ENCODE measurements at places on chromosomes 16 and 17.

DNA sequence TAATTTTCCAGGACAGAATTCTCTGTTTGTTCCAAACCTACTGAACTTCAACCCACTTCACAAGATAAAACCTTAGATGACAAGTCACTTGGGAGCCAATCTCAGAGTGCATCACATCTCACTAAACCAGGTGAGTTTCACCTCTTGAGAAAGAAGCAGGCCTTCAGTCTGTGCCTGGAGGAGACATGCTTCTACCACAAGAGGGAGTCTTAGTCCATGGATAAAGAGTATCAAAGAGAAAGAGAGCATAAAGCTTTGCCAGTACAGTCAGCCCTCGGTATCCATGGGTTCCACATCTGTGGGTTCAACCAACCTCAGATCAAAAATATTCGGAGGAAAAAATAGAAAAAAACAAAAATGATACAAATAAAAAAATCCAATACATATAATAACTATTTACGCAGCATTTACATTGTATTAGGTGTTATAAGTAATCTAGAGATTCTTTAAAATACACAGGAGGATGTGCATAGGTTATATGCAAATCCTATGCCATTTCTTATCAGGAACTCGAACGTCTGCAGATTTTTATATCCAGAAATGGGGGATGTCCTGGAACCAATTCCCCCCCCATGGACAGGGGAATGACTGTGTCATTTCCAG lies 37.7 kb downstream of the DUSP14 start:
- DNase-seq: no peak

DNA sequence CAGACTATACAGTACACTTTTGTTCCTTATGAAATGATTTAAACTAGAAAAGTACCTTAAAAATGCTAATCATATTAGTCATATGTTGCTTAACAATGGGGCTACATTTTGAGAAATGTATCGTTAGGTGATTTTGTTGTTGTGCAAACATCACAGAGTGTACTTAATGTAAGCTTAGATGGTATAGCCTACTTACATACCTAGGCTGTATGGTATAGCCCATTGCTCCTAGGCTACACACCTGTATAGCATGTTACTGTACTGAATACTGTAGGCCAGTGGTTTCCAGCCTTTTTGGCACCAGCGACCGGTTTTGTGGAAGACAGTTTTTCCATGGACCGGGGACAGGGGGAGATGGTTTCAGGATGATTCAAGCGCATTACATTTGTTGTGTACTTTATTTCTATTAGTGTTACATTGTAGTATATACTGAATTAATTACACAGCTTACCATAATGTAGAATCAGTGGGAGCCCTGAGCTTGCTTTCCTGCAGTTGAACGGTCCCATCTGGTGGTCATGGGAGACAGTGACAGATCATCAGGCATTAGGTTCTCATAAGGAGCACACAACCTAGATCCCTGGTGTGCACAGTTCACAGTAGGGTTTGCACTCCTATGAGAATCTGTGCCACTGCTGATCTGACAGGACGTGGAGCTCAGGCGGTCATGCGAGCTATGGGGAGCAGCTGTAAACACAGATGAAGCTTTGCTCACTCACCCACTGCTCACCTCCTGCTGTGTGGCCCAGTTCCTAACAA lies 35.0 kb upstream of the MRC2 start:
- no peak for DNase-seq

- no peak for DNase-seq
Measured at GRCh38 chr17:50840311-50840851, 5.0 kb downstream of the WFIKKN2 start.

GRCh38 chr17:80868022-80868609 lies 123.5 kb upstream of the CHMP6 start:
- DNase-seq: no peak

DNA sequence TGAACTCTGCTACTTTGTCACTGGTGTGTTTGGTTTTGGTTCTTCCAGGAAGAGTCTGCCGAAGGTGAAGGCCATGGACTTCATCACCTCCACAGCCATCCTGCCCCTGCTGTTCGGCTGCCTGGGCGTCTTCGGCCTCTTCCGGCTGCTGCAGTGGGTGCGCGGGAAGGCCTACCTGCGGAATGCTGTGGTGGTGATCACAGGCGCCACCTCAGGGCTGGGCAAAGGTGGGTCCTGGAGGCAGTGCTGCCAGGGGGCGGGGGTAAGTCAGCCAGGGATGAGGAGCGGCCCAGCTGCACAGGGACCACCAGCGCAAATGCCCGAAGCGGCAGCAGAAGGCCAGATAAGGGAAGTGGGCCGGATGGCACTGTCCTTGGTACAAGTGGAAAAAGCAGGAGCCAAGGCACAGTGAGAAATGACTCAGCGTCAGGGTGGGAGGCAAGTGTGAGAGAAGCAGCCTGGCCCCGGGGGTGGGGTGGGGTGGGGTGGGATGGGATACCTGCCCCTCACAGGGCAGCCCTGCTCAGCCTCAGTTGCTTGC lies 41.9 kb downstream of the TMEM11 start:
- DNase-seq: no peak

DNA sequence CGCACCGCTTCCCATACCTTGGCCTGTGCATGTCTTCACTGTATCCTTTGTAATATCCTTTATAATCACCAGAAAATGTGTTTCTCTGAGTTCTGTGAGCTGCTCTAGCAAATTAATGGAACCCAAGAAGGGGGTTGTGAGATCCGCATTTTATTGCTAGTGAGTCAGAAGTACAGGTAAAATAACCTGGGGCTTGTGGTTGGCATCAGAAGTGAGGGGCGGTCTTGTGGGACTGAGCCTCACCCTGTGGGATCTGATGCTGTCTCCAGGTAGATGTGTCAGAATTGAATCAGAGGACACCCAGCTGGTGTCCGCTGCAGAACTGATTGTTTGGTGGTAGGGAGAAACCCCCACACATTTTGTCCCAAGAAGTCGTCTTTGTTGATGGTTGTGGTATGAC lies 382.4 kb downstream of the SNX29 start:
- DNase-seq: no peak

- DNase-seq: no peak
Measured at GRCh38 chr17:44081681-44082080, 11.1 kb downstream of the G6PC3 start.

- DNase-seq: no peak
Measured at GRCh38 chr16:53958341-53958880, 254.5 kb downstream of the FTO start.

DNA sequence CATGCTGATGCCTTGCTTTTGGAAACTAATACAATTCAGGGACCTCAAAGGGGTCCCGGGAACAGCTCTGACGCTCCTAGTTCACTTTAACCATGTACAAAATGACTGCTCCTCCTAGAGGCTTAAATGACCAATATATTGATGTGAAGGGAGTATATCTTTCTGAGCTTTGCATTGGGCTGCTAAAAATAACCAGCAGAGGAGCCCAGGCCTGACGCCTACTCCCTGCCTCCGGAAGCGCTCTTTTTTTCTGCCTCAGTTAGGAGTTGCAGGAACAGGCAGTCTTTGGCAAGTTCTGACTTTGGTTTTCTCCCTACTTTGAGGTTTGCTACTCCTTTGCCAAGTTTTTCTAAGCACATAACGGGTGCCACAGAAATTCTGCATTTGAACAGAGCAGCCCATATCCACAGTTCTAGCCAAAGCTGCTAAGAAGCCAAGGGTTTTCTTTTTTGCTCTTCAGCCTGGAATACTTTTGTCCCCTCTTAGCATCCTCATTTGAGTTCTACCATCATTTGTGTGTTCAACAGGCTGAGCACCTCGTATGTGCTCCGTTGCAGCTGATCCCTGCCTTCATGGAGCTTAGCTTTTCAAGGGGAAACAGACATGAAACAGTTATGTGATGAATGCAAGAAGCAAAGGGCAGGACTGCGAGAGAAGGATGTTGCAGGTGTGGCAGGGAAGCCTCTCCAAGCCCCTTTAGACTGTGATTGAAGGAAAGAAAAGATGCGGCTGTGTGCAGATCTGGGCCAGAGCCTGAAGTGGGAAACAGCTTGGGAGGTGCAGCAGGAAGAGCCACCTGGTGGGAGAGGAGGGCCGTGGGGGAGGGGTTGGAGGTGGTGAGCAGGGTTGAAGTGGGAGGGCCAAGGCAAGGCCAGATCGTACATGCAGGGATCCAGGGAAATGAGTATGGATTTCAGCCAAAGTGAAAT lies 2.8 kb upstream of the NAGPA start:
- no peak for DNase-seq

DNA sequence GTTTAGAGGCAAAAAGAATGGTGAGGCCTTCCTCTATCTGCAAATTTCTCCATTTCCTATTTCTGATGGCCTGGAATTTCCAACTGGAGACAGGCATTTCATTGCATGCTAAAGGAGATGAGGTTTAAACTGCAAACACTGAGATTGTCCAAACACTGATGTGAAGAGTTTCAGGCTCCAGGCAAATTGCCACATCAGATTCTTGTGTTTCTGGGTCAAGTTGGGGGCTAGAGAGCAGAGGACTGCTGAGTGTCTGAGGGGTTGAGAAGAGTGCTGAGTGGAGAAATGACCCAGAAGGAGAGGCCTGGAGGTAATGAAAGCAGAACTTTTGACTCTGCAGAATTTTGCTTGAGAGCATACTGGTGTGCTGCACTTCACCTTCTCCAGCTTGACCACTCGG lies 216.7 kb upstream of the MPHOSPH6 start:
- no peak for DNase-seq

DNA sequence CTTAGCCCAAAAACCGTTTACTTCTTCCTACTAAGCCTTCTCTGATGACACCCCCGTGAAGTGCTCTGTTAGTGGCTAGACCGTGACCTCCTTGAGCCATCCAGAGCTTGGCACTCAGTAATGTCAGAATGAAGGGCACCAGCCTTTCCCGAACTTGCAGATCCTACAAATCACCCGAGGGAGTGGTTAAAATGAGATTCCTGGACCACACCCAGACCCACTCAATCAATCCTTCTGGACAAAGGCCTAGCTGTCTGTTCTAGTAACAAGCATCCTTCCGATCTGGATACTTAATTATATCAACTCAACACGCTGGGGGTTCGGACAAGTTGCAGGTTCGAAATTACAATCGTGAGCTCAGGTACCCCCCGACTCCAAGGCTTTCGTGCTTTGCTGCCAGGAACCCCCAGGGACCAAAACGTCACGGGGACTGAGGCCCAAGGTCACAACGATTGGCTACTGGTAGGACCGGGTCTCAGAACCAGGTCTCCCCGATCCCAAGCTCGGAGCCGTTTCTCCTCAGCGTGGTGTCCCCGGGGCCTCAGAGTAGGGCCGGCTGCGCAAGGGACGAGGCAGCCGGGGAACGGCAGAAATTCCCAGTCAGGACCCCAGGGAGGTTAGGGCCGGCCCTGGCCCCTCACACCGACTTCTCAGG lies 527 bp downstream of the CIAPIN1 start:
- peak; percentile 48 for DNase-seq

DNA sequence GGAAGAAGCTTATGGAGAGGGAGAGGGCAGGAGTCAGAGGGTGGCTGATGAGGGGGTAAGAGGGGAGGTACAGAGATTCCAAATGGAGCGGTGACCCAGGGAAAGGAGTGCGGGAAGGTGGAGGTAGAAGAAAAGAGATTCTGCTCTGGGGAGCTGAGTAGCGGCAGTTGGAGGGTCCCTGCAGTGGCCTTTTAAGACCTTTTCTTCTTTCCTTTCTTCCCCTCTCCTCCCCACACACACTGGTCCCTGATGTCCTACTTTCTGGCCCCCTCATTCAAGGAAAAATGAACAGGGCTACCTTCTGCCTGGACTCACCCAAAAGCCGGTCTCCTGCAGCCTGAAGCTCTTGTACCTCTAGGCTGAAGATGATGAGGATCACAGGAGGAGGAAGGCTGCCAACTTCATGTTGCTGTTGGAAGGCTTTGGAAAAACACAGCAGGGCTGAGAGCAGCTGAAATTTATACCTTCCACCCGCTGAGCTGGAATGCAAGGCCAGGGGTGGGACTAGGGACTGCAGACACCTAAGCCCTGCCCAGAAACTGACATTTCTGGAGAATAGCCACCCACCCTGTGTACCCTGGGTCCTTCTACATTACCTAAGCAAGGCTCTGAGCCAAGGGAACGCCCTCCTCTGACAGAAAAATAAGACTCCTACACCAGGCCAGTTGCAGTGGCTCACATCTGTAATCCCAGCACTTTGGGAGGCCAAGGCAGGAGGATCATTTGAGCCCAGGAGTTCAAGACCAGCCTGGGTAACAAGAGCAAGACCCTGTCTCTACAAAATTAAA lies 9.4 kb upstream of the HEATR6 start:
- no peak for DNase-seq

GRCh38 chr17:3592216-3592860 lies 16.9 kb downstream of the TRPV1 start:
- no peak for DNase-seq

DNA sequence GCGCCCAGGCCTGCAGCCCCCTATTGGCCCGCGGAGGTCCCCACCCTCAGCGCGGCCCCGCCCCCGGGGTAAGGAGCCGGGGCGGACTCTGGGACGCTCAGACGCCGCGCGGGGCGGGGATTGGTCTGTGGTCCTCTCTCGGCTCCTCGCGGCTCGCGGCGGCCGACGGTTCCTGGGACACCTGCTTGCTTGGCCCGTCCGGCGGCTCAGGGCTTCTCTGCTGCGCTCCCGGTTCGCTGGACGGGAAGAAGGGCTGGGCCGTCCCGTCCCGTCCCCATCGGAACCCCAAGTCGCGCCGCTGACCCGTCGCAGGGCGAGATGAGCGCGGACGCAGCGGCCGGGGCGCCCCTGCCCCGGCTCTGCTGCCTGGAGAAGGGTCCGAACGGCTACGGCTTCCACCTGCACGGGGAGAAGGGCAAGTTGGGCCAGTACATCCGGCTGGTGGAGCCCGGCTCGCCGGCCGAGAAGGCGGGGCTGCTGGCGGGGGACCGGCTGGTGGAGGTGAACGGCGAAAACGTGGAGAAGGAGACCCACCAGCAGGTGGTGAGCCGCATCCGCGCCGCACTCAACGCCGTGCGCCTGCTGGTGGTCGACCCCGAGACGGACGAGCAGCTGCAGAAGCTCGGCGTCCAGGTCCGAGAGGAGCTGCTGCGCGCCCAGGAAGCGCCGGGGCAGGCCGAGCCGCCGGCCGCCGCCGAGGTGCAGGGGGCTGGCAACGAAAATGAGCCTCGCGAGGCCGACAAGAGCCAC lies at the start of gene NHERF1:
NHERF1 (plus strand) TSS at position 100 of the 750 bp plus-strand sequence; CDS start at position 319, 219 bp downstream.
- peak; percentile 93 for DNase-seq

- no peak for DNase-seq
Measured at GRCh38 chr17:37213927-37214326, 161.9 kb upstream of the C17orf78 start.

GRCh38 chr16:9885467-9885866 lies 296.8 kb downstream of the GRIN2A start:
- no peak for DNase-seq

DNA sequence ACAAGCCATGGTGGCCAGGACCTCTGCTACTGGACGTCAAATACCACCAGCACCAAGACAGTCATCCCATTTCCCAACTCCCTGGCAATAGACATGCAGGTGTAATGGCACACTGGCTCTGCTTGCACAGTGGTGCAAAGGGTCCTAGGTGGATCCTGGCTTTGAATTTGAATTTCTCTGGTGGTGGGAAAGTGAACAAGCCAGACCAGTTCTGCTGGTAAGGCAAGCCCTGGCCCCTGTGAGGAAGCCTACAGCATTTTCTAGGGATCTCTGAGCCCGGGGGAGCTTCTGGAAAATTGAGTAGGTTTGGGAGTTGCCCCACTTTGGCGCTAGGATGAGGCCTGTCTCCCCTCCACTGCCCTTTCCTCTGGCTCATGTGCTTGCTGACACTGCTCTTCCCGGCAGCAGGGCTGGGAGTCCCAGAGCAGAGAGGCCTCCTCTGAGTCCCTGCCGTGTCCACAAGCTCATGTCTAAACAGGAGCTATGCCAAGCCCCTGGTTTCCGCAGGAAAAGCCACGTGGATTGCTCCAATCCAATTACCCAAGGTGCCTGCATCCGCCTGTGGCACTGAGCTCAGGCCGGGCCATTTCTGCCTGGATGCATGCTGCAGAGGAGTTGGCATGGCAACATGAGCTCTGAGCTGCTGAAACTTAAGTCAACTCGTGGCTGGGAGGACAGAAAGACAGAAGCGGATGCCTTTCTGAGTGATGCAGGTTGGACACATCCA lies 67.0 kb downstream of the PRMT7 start:
- DNase-seq: no peak
